CD4-positive, alpha-beta T cell treated with Interleukin-12 subunit alpha and Interleukin-12 subunit beta, for 1 hour (primary cell): ENCODE measurements at places on chromosomes 3 and 15.
A peak's percentile ranks its signal among the peaks of the same experiment; 100 is the strongest.

DNA sequence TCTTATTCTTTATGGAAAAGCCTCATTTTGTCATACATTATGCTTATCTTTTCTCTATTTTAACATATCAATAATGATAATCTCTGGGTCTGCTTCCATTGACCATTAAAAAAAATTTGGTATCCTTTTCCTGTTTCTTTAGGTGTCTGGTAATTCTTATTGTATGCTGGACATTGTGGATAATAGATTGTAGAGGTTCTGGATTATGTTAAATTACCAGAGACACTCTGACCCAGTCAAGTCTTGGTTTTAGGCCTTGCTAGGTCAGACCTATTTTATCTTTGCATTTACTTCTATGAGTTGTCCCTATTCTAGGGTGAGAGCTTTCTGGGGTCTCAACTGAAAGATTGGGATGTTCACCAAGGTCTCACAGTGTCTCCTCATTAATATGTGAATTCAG, 9.3 kb downstream of the MOBP start:
- no peak for DNase-seq

GRCh38 chr15:61835496-61836106, 224.6 kb downstream of the VPS13C start:
- DNase-seq: peak; percentile 57

- no peak for DNase-seq
Measured at GRCh38 chr15:74123131-74123429, 7.3 kb upstream of the ISLR2 start.

- peak; percentile 71 for DNase-seq
Measured at GRCh38 chr3:132726341-132726823, 4.2 kb upstream of the NPHP3 start.

GRCh38 chr3:13110678-13111116, 37.5 kb upstream of the IQSEC1 start:
- DNase-seq: peak; percentile 28

DNA sequence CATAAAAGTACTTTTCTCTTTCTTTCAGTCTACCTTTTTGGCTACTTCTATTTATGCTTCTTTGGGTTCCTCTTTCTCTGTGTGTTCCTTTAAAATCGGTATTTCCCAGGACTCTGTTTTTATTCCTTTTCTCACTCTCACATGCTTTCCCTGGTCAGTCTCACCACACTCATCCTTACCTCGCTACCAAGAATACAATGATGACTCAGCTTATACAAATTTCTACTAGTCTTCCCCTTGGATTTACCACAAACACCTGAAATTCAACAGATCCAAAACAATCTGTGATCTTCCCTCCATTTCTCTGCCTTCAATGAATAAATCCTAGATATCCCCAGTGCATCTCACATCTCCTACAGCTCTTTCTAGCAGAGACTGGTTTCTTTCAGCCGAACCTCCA, 52.9 kb downstream of the TUBGCP4 start:
- no peak for DNase-seq

GRCh38 chr3:66267031-66267430, 46.2 kb downstream of the SLC25A26 start:
- no peak for DNase-seq

GRCh38 chr3:152281133-152281713, 12.5 kb downstream of the MBNL1 start:
- DNase-seq: peak; percentile 45

- DNase-seq: no peak
Measured at GRCh38 chr3:89368846-89369245, 261.4 kb downstream of the EPHA3 start.

- DNase-seq: no peak
Measured at GRCh38 chr3:187906416-187906815, 161.1 kb upstream of the BCL6 start.

DNA sequence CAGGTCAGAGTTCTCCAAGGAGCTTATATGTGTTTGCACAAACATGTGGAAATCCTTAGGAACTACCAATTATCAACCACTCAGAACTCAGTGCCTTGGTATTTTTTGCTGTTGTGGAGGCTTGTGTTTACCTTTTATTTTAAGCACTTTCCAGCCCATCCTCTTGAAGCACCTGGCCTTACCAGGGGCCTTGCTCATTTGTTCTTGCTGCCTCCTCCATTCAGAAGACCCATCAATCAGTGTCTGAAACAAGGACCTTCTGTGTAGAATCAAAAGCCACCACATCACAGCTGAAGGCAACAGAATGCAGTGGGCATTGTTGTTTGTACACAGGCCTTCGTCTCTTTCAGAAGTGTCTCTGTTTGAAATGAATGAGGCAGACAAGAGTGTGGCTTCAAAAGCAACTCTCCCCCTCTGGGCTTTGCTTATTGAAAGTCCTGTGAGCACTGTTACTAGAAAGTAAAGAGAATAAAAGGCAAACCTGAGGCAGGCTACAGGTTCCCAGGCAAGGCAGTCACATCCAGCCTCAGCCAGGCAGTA, 24.5 kb upstream of the LIPC start:
- DNase-seq: no peak

- no peak for DNase-seq
Measured at GRCh38 chr15:29900237-29901189, 78.2 kb upstream of the TJP1 start.

GRCh38 chr3:64992530-64993285, 304.9 kb upstream of the ADAMTS9 start:
- no peak for DNase-seq

DNA sequence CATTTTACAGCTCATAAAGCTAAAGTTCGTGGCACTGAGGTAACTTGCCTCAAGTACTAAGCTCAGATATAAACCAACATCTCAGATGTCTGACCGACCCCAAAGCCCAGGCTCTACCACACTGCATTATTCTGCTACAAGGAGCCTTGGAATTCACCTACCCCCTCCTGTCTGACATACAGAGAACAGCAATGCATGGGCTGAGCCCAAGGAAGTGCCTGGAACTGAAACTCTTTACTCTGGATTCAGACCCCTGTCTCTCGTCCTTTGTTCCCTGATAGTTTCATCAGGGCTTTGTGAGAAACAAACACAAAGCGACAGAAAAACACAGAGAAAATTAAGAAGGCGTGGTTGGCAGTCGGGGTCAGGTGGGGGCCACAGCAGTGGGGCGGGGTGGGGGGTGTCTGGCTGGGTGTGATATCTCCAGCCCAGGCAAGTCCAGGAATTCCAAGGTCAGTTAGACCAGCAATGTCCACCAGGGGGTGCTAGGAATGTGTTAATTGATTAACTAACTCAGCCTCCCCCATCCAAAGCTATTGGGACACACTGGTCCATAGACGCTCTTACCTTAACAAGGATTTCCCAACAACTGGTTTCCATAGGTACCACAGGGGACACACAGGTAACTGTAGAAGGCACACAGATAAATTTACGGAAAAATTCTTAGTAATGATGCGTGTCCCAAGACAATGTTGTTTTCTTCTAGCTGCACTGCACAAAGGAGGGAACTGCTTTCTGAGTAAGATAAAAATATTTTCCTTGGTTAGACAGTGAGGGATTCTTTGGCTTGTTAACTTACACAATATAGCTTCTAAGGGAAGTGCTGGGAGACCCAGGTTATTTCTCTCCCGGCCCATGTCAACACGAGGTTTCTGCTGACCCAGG, 18.8 kb upstream of the SSUH2 start:
- peak; percentile 32 for DNase-seq

GRCh38 chr3:62159709-62160092, 213.6 kb downstream of the FEZF2 start:
- no peak for DNase-seq

DNA sequence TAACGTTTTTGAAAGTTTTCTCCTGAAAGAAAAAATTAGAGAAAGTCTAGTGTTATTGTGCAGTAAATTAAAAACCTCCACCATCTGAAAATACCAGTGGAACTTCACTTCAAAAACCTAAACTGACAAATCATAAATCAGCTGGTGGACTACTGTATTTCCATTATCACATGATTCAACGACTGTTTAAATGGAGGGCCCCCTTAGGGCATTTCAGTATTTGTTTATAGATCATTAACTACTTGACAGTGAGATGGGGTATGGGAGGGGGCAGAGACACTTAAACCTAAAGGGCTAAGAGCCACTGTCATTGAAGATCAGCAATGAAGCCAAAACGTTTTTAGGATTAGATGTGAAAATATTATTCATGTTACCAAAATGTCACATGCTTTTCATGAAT, 8.8 kb upstream of the C15orf61 start:
- DNase-seq: no peak

GRCh38 chr3:128473737-128474136, 7.0 kb upstream of the DNAJB8 start:
- DNase-seq: no peak
